Calu3 (cell line): ENCODE measurements at places on chromosomes 2 and 18.

DNA sequence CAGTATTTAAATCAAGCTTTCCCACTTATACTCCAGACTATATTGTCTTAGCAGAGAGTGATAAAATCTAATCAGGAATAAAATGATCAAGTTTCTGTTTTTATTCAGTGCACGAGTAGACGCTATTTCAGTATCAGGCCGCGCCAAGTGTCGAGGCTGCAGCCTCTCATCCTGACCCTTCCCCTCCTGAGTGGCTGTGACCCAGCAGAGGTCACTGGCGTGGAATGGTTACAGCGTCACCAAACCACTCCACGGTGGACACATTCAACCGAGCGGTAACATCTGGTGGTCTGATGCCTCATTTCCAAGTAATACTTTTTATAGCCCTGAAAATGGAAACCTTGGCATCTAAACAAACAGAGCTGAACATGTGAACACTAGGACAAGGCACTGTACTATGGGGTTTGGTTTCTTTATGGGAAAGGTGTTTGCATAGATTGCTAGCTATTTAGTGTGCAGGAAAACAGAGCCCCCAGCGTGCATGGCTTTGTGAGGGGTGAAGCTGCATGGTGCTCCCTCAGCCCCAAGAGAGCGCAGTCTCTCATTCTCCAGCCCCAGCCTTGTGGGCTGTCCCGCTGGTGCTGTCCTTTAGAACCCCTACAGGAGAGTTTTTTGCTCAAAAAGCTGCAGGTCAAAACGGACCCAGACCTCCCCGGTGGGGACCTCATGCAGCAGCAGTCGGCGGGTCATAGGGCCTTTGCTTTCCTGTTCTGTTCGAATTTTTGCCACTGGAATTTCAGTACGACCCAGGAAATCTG, 28.4 kb downstream of the FAM228A start:
- no peak for DNase-seq

GRCh38 chr18:72986103-72986502, 118.3 kb upstream of the NETO1 start:
- no peak for DNase-seq

- DNase-seq = no peak
Measured at GRCh38 chr18:75638776-75639471, 211.4 kb upstream of the SMIM21 start.

- DNase-seq = peak; percentile 26
Measured at GRCh38 chr18:54671291-54671881, 80.3 kb downstream of the DYNAP start.

DNA sequence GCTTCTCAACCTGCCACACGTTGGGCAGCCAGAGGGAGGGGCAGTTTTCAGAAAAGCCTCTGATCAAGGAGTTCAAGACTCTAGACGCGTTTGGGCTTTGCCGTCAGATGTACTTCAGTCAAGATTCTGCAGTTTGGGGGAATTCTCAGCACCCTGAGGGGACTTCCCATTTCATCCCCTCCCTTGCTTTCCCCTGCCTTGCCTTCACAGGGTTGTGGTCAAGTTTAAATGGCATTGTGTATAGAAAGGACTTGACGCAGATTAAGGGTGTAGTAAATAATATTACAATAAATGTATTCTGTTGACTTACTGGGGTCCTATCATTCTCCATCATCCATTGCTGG, 198.3 kb upstream of the NABP1 start:
- no peak for DNase-seq

DNA sequence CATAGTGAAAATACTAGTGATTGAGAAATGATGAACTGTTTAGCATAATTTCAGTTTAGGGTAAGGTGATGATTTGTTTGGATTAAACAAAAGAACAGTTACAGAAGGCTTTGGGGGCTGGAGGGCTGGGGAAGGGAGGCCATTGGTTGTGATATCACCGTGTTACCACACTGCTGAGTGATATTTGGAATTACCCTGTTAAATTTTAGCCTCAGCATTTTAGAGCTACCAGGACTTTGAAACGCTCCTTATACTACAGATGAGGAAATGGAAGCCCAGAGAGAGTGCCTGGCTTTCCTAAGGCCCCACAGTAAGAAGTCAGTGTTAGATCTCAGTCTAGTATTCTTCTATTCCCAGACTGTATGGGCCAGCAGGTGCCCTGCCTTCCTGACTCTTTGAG, 15.6 kb downstream of the ARHGEF33 start:
- DNase-seq = no peak
